ENCODE measurements at places on chromosomes 2 and 18. TPM values are rescaled to one million over a fixed set of nuclear protein-coding genes. Genes with fewer than 3 reads are reported as not detected.

Gene ANXA4
- total RNA-seq = 9.6 TPM

DNA sequence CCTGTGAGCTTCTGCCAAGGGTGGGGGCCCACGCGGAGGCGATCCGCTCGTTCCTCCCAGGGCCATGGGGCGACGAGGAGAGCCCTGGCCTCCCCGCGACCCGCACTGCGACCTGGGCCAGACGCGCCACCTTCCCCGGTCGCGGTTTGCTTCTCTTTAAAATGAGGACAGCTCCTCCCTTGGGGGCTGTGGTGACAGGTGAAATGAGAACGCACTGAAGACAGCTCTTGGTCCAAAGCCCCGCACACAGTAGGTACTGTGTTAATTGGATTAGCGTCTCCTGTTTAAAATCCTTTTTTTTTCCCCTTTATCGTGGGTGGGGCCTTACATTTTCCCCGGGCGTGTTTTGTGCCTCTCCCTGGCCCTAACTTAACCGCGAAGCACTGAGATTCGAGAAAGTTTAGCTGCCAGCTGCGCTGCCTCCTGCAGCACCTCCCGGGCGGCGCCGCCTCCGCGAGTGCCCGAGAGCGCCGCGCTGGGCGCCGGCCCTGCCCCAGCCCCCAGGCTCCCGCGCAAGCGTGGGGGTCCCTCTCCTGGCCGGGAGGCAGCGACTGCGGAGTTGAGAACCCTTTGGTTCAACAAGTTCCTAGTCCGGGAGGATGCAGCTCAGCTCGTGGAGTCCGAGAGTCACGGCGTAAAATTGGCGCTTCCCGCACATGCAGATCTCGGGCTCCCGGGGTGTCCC, 1.1 kb downstream of the HPCAL1 start:
- peak; percentile 55 for DNase-seq

Gene SP140
- total RNA-seq = 2.2 TPM

DNA sequence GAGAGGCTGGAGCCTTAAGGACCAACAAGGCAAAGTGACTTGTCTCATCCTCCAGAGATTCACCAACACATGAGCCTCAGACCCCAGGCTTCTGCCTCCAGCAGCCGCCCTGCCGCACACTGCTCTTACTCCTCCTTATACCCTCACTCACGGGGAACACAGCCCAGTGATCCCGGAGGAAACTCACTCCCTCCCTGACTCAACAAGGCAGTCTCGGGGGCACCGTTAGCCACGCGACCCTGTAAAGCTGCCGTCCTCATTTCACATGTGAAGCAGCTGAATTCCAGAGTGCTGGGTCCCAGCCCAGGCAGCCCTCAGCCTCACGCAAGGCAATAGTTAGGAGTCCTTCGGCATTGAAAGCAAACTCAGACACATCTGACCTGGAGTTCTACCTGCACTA, 129.7 kb downstream of the TPO start:
- DNase-seq = no peak

Gene C2orf72
- 0.41 TPM for total RNA-seq

DNA sequence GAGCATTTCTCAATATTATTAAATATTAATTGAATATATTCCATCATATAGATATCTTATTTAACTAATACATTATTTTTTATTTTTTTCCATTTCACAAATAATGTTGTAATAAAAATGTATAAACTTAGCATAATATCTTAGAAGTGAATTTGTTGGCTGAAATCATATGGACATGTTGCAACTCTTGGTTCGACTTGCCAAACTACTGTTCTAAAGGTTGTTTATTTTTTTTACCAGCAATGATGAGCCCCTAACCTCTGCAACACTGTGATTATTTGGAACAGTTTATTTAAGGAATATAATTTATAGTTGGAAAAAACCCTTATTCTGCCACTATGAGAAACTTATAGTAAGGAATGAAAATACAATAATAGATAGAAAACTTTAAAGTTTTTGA, 8.8 kb upstream of the NAB1 start:
- no peak for DNase-seq

- peak; percentile 57 for DNase-seq
Measured at GRCh38 chr2:158970241-158970751, 1.9 kb downstream of the TANC1 start.
